ENCODE measurements at places on chromosomes 2 and 18. TPM values are rescaled to one million over a fixed set of nuclear protein-coding genes. Genes with fewer than 3 reads are reported as not detected.

The CDK15 gene
- total RNA-seq, result not detected

The TMEM17 gene
- total RNA-seq, result 2.6 TPM

The EML4 gene
- total RNA-seq, result 125 TPM

The LIMS2 gene
- total RNA-seq, result 9.6 TPM

The SCYGR4 gene
- not detected for total RNA-seq

The MAPK4 gene
- 0.88 TPM for total RNA-seq

The SIX3 gene
- not detected for total RNA-seq

The RAD51AP2 gene
- not detected for total RNA-seq

The ADCY3 gene
- total RNA-seq, result 71.3 TPM

The B4GALT6 gene
- total RNA-seq, result 22.4 TPM

The CYBRD1 gene
- total RNA-seq, result 6.5 TPM

The FEV gene
- not detected for total RNA-seq

The ALPG gene
- 2.5 TPM for total RNA-seq

The KCNJ13 gene
- total RNA-seq, result 0.59 TPM

The DPYSL5 gene
- 0.74 TPM for total RNA-seq

The PAX8 gene
- total RNA-seq, result 7.5 TPM

The HTR2B gene
- total RNA-seq, result not detected

The MAP3K19 gene
- total RNA-seq, result not detected

The EPHA4 gene
- 95.5 TPM for total RNA-seq

The TLK1 gene
- 85.1 TPM for total RNA-seq

The UGT1A3 gene
- total RNA-seq, result 0.64 TPM

The TMEM37 gene
- 15.8 TPM for total RNA-seq

The GKN2 gene
- total RNA-seq, result not detected
